Panc1 (cell line): ENCODE measurements at places on chromosomes 12 and 14.

DNA sequence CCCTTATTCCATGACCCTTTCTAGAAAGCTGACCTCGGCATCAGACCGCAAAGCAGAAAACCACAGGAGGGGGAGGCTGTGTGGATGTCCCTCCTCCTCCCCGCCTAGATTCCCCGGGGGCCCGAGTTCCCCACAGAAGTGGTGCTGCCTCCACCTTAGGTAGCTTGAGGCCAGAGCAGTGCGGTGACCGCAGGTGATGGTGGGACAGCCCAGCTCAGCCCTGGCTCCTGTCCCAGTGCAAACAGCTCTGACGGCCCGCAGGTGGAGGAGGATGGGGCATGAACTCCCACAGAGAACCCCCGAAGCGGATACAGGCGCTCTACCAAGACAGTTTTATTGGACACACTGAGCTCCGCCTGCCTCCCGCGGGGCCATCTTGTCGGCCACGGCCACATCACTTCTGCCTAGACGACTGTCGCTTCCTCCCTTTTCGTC, 19.5 kb downstream of the ARL6IP4 start:
- no peak for DNase-seq

GRCh38 chr12:130663514-130663913, 52.6 kb downstream of the RIMBP2 start:
- no peak for DNase-seq

DNA sequence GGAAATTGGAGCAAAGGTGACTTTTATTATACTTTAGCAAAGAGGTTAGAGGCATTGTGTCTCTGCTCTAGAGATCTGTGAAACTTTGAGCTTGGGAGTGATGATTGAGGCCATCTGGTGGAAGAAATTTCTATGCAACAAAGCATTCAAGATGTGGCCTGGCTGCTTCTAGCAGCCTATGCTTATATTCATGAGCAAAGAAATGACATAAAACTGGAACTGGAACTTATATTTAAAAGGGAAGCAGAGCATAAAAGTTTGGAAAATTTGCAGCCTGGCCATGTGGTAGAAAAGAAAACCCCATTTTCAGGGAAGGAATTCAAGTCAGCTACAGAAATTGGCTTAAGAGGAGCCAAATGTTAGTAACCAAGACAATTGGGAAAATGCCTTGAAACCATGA, 70.4 kb downstream of the SDR9C7 start:
- DNase-seq: no peak

GRCh38 chr14:58547649-58548048, 90.1 kb upstream of the DACT1 start:
- no peak for DNase-seq

DNA sequence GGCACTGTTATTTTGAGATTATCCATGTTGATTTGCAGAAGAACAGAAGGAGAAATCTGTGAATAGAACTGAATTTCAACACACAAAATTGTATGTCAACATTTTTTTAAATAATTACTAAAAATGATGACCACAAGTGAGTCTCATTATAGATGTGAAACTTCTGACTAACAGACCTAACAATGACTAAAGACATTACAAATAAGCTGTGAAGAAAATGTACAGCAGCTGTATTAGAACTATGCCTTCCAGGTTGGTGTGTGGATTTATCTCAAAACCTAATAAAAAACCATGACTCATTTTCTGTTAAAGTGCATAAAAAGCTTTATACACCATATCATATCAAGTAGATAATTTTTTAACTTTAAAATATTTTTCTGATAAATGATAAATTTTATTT, 22.5 kb upstream of the FOXG1 start:
- DNase-seq: no peak

- no peak for DNase-seq
Observed at GRCh38 chr12:52086944-52087835, 7.7 kb downstream of the SMIM41 start.

DNA sequence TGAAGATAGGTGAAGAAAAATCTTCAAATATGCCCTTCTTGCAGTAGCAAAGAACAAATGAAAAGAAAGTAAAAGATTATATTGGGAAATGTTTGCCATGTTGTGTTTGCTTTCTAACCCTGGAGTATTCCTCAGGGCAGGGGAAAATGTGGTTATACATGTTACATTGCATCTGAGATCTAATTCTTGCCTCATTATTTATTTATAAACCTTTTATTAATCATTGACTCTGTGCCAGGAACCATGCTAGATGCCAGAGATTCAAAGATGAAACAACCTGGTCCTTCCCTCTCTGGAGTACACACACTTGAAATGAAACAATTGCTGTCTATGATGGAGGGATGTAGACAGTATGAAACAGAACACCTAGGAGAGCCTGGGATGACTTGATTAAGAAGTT, 128.1 kb upstream of the HMGA2 start:
- no peak for DNase-seq

GRCh38 chr12:45468751-45469615, 253.1 kb downstream of the ANO6 start:
- no peak for DNase-seq

DNA sequence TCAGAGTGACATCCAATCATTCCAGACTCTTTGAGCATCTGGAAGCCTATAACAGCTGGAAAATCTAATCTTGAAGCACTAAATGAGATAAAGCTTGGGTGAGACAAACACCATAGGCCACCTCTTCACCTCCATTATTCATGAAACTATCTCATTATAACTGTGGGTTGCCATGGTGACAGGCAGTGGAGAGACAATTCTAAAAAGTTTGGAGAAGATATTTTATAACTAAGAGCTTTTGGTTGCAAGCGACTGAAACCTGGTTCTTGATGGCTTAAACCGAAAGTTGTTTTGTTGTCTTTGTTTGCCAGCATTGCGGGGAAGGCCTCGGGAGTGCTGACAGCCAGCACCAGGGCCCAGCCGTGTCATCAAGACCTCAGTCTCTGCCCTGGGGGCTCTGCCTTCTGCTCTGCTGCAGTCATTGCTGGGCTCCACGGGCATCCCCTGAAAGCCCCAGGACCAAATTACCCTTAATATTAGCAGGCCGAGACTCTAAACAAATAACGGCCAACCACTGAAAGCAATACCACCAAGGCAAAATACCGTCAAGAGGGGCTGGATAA, 353.6 kb upstream of the SFSWAP start:
- no peak for DNase-seq

GRCh38 chr14:20180486-20180885, 10.2 kb upstream of the OR11G2 start:
- DNase-seq: no peak

- DNase-seq: no peak
Observed at GRCh38 chr12:19614601-19615383, 175.5 kb downstream of the AEBP2 start.

GRCh38 chr12:67477681-67478265, 170.8 kb upstream of the DYRK2 start:
- no peak for DNase-seq
